ENCODE measurements at places on chromosomes 5 and 9.

DNA sequence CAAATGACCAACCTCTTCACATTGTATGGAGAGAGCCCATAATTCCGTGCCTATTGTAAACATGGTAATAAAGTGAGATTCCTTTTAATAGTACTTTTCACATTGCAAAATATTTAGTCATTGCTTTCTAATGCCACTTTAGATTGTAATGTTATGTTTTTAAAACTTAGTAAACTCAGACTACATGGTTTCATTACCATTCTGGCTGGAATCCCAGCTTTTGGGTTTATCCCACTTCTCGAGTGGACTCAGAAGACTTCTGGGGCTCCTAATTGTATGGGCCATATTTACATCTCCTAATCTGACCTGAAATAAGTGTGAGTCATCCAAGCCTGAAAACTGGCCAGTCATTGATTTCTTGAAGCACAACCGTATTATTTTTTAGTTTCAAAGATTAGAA lies 217.6 kb downstream of the CAAP1 start:
- no peak for DNase-seq

DNA sequence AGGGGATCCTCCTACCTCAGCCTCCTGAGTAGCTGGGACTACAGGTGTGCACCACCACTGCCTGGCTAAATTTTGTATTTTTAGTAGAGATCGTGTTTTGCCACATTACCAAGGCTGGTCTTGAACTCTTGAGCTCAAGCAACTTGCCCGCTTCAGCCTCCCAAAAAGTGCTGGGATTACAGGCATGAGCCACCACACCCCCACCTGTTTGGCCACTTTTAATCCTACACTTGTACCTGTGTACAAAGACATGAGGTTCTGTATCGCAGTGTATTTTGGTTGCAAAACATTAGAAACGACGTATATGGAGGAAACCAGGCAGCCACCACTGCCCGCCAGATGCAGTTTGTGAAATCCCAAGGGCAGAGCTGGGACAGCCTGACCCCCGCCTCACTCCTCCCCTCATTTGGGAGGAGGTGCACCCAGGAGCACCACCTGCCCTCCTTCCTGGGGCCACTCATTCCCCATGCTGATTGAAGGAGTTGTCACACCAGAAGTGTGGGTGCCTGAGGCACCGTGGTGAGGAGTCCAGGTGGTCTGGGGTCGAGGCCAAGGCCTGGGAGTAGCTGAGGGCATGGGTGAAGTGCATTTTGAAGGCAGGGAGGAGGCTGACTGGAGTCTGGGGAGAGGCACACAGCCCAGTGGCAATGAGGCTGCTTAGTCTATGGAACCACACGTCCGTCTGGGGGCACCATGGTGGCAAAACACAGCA lies 39.3 kb upstream of the OLFM1 start:
- DNase-seq, result no peak

GRCh38 chr5:123559434-123559775 lies 47.4 kb downstream of the CSNK1G3 start:
- DNase-seq, result no peak

DNA sequence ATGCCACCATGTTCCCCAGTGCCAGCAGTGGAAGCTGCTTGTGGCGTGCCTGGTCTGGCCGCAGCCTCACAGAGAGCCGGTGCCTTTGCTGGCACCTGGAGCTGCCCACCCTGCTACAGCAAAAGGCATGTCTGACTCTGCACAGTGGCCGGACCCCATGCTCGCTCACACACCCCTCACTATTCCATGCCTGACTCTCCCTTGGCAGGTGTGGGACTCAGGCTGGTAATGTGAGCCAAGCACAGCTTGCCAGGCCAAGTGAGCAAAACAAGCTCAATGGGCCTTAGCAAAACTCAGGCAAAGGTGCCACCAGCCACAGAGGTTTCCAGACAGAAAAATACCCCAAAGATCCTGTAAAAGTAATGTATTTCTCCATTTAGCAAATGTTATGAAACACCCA lies 15.5 kb downstream of the GNA14 start:
- DNase-seq, result no peak

GRCh38 chr9:70486127-70486526 lies 71.7 kb upstream of the KLF9 start:
- DNase-seq, result no peak

DNA sequence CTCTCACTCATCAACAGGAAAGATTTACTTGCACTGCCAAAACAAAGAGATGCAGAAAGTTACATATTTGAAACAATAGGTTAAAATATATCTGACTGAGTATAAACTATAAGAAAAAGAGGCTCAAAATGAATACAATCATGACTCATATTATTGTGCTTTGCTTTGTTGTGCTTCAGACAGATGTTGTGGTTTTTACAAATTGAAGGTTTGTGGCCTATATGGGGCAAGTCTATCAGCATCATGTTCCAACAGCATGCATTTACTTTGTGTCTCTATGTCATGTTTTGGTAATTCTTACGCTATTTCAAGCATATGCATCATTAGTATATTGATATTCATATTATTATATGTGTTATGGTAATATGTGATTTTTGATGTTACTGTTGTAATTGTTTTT lies 330.0 kb downstream of the PRR16 start:
- no peak for DNase-seq

DNA sequence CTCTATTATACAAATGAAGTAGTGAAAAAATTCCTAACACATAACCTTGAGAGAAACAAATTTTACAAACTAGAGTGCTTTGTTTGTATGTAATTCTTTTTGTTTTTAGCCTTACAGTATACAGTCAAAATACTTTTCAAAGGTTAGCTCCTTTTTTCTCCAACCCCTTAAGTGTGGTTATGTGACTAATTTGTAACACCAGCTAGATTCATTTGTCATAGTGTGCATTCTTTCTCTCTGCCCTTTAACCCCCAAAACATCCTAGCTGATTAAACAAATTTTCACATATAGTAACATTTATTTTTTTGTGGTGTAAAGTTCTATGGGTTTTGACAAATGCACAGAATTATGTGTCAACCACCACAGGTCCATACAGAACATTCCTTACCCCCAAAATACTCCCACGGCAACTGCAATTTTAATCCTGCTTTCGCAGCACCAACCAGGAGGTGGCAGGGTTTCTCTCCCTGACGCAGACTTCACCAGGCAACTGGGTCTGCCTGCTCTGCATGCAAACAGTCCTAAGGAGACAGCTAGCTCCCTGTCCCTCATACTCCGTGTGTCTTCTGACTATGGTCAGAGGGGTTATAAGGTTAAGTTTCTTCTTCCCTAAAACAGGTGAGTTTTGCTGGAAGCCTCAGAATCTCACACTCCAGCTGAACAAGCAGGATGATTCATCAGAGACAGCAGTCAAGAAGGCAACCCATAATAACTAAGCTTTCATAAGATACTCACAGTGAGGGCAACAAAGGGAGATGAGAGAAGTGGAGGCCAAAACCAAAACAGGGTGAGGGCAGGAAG lies 44.5 kb upstream of the NR5A1 start:
- DNase-seq, result no peak

DNA sequence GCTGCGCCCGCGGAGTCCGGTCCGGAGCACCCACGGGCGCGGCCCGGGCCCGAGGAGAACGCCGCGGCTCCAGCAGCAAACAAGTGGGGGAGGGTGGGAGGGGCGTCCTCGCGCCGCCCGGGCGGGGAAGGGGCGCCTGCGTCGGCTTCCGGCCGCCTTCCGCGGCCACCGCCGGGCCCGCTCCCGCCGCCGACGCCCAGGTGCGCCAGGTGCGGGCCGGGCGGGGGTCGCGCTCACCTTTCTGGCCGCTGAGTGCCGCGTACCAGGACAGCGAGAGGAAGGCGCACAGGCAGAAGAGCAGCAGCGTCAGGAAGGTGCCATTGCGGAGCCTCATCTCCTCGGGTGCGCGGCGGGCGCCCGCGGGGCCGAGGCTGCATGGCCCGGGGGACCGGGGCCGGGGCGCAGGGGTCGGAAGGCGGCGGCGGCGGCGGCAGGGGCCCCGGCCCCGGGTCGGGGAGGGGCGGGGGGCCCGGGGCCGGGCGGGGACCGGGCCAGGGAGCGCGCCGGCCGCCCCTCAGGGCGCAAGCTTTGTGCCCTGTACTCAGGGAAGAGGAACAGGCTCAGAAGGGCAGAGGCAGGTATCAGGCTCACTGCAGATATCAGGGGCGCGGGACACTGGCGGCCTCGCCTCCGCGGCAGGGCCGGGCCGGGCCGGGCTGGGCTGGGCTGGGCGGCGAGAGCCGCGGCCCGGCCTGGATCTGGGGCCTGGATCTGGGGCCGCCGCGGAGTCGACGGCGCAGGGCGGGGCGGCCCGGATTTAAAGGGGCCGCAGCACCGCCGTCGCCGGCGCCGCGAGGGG lies at the start of gene MGAT4B:
TSS of gene MGAT4B (minus strand) at position 617 of the 799 bp plus-strand sequence. CDS start at position 334, 283 bp downstream.
- peak; percentile 42 for DNase-seq

GRCh38 chr5:17925276-17925675 lies 291.0 kb downstream of the TAF11L14 start:
- DNase-seq, result no peak

- no peak for DNase-seq
Observed at GRCh38 chr9:94680621-94681020, 41.3 kb upstream of the FBP1 start.

GRCh38 chr5:64973215-64973614 lies 204.5 kb downstream of the CWC27 start:
- no peak for DNase-seq

GRCh38 chr9:82180711-82181110 lies 192.1 kb downstream of the SPATA31D1 start:
- DNase-seq, result no peak

DNA sequence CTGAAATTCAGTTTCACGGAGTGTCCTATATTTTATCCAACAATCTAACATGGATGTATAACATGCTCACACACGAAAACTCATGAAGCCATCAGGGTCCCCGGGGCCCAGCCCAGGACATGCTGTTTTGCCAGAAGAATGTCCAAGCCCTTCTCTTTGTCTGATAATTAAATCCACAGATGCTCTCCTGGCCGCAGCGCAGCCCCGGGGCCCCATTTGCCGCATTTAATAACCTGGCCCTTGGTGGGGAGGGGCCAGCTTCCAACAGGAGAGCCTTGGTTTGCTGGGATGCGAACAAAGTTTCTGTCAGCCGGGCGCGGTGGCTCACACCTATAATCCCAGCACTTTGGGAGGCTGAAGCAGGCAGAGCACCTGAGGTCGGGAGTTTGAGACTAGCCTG lies 30.0 kb downstream of the PLPP7 start:
- no peak for DNase-seq

DNA sequence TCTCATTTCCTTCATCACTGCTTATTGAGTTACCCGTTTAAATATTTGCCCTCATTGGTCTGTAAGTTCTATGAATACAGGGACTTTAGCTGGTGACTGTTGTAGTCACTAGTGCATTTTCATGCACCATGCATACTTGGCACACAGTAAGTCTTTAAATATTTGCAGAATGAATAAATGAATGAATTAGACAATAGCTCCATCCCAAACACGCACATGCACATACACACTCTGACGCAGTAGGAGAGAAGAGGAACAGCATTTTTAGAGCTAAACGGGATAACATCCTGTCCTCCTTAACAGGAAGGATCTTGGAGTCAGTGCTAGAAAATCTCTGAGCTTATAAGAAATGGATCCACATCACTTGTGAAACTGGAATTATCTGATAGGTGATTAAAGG lies 447.7 kb downstream of the KIF4B start:
- DNase-seq, result no peak

GRCh38 chr9:82127465-82127864 lies 138.9 kb downstream of the SPATA31D1 start:
- DNase-seq, result no peak

DNA sequence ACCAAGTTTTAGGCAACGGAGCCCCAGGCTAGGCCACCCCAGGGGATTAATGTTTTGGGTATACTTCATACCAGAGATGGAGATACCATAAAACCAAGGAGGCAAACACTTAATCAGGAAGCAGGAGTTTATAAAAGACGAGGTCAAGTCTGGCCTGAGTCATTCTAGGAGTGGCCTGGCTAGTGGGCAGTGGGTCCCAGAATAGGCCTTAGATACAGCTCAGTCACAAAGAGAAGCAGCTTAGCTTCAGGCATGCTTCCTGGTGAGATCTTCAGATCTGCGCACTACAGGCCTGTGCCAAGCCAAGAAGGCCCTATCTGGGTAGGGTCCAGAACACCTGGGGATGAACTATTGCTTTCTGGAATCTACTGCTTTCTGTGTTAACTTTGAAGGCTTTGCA lies 20.6 kb upstream of the NR5A1 start:
- no peak for DNase-seq

DNA sequence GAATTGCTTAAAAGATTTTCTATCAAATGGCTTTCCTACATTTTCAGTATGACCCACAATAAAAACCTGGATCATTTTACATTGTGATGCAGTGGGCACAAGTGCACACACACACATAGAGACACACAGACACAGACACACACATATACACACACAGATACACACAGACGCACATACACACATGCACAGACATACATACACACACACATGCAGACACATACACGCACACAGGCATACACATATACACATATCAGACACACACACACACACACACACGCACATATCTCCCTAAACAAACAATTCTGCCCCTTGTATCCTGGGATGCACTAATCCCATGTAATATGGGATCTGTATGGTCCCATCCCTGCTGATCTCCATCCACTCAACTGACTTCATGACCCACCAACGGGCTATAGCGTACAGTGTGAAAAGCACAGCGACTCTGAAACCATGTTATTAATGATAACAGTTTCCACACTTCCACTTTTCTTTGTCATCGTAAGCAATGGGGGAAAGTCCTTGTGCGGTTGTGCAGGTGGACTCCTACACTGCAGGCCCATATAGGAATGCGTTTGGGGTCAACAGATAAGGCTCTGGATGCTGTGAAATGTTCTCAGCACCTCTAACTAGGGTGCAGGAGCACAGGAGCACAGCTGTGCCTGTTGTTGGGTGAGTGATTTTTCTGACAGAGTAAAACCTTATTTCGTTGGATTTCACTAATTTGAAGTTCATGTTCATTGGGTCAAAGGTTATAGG lies 52.7 kb downstream of the DAP start:
- no peak for DNase-seq

DNA sequence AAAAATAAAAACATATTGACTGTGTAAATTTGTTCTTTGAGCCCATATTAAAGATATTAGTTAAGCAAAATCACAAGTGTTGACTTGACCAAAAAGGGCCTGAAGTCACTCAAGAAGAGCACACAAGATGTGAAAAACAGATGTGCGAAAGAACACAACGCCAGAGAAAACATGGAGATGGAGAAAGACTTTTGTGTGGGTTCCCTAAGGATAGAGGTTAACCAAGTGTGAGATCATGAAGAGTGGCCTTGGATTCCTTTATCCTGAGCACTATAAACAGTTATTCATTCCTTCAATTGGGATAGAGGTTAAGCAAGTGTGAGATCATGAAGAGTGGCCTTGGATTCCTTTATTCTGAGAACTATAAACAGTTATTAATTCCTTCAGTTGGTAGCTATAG lies 361.8 kb downstream of the CDH18 start:
- DNase-seq, result no peak
